GDM1 (cell line): ENCODE measurements at places on chromosomes 3 and 15.
A peak's percentile ranks its signal among the peaks of the same experiment; 100 is the strongest.

- no peak for DNase-seq
These were observed 10.3 kb upstream of the SLC25A38 start for GRCh38 chr3:39372833-39373232.

- DNase-seq: no peak
These were observed 12.1 kb downstream of the SEMA4B start for GRCh38 chr15:90213122-90213817.

GRCh38 chr3:120147072-120147871 is 53.0 kb upstream of the GSK3B start:
- DNase-seq: peak; percentile 14

DNA sequence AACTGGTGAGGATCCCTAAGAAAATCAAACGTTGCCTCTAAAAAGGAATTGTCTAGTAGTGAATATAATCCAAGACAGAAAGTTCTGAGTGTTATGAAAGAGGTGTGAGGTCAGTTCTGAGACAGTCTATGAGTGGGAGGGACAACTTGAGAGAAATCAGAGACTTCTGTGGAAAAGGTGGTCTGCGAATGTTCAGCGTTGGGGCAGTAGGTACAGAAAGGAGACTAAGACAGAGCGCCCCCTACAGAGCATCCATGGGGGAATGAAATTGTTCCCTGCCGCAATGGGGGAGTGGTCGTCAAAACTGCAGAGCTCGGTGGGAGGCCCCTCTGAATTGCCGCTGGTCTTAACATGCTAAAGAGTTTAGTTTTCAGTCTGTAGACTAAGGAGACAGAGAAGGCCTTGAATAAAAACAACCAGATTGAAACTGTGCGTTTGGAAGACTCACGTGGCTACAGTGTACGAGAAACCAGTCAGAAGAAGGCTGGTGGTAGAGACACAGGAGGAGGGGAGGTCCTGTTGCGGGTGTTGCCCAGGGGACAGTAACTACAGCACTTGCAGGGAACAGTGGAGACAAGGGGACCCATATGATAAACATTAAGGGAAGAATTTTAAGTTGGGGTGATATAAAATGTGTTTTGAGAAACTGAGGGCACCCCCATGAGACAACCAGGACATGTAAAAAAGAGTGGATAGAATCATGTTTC is 6.9 kb downstream of the TNIK start:
- no peak for DNase-seq

- no peak for DNase-seq
These were observed 77.0 kb upstream of the IL12A start for GRCh38 chr3:159911664-159912037.

- DNase-seq: no peak
These were observed 3.9 kb upstream of the ATP11B start for GRCh38 chr3:182789371-182789770.

- no peak for DNase-seq
These were observed 20.9 kb downstream of the B3GALNT1 start for GRCh38 chr3:161084277-161084676.

- no peak for DNase-seq
These were observed 54.1 kb upstream of the ATP2C1 start for GRCh38 chr3:130839813-130840212.

GRCh38 chr15:88747111-88747510 is 56.1 kb upstream of the ACAN start:
- DNase-seq: no peak

DNA sequence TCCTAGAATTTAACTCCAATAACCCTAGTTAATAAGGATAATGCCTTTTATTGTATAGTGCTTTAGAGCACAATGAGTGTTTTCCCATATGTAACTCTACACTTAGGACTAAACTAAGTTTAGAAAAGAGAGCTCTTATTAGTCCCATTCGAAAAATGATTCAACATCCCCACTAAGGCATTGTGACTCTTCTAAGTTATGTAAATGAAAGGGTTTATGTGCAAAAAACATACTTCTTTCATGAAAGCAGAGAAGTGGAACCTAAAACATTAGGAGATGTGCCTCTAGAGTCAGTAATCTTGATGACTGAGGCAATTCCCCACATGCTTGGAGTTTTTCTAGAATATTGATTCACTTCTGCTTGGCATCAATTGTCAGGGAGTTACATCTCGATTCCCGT is 344.1 kb upstream of the ZNF717 start:
- no peak for DNase-seq

GRCh38 chr3:25246913-25247312 is 181.2 kb upstream of the RARB start:
- DNase-seq: no peak

DNA sequence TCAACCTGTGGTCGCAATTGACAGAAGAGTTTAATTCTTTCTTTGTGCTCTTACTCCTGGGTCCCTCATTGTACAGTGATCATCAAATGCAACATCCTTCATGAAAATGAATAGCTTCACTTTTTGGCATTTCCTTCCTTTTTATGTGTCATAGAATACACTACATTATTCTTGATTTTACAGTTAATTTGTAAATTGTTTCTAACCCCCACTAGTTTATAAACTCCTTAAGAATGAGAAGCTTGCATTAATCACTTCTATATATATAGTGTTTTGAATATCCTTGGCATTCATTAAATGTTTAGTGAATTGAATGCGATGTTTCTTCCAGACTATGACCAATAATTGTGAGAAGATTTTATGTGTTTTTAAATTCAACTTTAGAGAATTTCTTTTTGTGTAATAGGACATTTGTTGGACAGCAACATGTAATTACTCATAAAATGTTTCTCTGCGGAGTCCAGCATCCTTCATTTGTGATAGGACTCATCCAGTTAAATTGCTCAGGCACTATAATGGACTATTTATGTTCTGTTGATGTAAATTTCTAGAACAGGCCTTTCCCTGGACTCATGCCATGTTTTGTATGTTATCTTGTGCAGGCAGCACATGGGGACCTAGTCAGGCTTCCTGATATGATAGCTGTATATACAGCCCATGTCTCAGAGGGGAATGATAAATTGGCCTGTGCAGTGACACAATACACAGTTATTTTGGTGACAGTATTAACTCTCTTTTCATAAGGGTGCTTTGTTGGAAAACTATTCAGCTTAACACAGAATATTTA is 51.3 kb downstream of the MBNL1 start:
- DNase-seq: no peak

GRCh38 chr3:34070831-34071585 is 272.6 kb downstream of the PDCD6IP start:
- DNase-seq: no peak

DNA sequence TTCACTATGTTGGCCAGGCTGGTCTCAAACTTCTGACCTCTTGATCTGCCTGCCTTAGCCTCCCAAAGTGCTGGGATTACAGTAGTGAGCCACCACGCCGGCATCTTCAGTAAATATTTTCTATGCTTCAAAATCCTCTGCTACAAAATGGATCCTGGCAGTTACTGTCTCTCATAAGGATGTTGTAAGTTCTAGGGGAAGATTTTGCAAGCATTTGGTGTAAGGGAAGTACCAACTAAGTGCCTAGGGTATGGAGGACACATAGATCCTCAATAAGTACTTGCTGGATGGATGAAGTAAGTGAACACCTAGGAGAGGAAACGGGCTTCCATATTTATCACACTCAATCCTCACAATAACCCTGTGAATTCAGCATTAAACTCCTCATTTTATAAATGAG is 6.6 kb downstream of the TM4SF4 start:
- no peak for DNase-seq

GRCh38 chr15:57503911-57504598 is 87.6 kb upstream of the MYZAP start:
- no peak for DNase-seq

DNA sequence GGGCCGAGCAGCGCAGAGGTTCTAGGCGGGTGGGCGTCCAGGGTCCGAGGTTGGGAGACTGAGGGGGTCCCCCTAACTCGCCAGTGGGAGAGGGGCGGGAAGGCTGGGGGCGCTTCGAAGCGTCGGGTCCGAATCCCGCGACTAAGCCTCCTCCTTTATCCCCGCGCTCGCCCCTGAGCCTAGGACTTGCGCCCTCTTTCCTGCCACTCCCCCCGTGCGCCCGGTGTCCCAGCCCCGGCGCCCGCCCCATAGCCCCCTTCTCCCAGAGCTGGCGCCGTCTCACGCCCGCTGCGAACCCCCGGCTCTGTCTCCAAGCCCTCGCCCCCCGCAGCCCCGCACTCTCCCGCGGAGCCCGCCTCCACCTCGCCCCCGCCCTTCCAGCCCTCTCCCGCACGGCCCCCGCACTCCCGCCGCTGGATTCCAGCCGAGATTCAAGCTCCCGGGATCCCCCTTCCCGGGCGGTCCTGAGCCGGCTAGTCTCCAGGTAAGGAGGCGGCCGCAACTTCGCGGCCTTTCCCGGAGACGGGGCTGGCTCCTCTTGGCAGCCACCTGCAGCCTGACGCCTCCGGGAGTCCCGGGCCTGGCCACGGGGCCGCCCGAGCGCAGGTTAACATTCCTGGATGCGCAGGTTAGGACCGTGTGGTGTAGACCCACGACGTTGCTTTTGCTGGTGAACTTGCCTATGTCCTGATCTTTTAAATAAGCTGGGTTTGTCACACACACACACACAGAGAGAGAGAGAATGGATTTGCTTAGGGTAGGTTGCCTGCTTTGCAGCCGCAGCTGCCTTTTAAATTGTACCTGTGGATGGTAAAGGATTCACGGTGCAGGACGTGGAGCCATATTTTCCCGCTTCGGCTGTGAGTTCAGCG is 563 bp downstream of the PXYLP1 start:
- DNase-seq: no peak

- no peak for DNase-seq
These were observed 945.0 kb upstream of the CFAP20DC start for GRCh38 chr3:59994732-59995304.

DNA sequence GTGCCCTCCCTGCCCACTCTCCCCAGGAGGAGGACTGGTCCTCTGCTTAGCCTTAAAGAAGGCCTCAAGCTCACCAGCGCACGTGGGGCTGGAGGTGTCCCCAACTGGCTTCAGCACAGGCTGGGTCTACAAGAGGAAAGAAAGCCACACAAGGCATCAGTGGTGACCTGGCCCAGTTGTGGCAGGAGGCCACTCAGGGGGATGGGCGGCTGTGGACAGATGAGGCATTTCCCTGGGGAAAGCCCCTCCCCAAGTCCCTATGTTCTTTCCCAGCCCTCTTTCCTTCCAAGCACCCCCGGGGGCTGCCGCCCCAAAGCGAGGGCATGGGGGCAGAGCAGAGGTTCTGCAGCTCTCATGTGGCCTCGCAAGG is 155.2 kb upstream of the TLE3 start:
- no peak for DNase-seq

DNA sequence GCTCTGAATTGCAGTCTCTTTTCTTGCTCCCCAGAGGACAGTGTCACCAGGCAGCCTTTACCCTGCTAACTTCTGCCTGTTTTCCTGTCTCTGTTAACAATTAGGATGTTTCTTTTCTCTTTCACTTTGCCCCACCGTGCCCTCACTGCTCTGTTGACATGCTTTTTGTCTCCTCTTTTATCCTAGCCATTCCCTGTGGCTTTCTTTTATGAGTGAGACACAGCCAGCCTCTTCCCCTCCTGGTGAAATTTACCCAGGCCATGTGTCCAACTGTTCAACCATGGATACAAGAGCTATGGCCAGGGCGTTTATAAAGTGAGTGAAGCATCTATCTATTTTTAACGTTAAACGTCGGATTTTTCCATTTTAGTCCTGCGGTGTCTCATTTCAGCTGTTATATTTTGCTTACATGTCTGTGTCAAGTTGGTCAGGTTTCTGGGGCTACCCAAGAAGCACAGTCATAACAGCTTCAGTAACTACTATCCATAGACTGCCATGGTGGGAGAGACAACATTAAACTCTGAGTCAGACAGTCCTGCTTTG is 443.2 kb upstream of the AZI2 start:
- no peak for DNase-seq

GRCh38 chr15:35505809-35506208 is 40.2 kb downstream of the DPH6 start:
- DNase-seq: no peak

DNA sequence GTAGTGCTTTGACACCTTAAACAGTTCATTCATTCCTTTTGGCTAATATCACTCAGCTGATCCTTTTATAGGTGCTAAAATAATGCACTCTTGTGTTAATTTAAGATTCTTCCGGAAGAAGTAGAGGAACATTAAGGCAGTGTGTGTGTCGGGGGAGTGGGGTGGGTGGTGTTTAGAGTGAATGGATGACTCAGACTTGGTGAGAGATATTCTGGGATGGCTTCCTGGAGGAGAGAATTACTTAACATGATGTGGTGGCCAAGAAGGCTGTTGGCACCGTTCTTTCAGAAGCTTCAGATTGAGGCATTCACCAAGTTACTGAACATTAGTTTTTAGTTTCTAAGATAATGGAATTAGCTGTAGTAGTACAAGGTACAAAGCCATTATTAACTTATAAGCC is 125.6 kb upstream of the ROPN1 start:
- no peak for DNase-seq

DNA sequence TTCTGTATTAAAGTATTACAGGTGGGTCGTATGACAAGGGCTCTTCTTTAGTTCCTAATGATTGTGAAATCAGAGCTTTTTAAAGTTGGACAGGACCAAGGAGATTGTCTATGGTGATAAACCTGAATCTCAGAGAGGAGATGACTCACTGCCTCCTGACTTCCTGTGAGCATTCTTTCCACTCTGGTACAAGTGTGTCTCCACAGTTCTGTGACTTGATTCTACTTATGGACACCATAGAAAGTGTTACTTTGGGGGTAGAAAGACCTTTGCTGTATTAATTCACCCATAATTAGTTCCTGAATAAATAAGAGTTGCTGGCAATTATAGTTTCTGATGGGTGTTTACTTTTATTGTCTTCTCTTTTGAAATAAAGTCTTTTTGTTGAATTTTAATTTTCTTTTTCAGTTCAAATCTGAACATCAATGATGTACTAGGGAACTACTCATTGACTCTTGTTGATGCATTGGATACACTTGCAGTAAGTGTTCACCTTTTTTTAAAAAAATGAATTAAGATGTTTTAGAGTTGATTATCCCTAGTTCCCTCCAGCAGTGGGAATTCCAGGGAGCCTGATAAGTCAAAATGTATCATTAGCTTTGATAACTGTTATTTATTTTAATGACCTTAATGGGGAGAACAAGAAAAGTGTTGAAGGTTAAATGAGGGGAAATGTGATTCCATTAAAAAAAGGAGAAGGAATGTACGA is 7.4 kb downstream of the EDEM1 start:
- no peak for DNase-seq

GRCh38 chr3:164918905-164919304 is 159.4 kb downstream of the SI start:
- DNase-seq: no peak

DNA sequence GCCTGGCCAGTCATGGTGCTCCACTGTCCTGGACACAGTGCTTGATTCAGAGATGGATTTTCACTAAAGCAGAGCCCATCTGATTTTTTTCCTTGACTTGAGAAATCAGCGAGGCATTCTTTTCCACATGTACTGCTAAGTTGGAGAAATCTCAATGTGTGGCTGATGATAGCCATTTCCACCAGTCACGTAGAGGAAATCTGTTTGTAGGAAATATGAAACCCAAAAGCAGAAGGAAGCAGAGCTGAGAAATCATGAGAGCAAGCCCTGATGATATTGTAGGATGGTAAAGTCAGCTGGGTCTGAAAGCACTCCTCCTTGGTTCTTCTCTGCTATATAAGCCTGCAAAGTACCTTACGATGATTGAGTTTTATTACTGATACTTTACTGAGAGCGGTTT is 1233.4 kb downstream of the ROBO2 start:
- no peak for DNase-seq
